ENCODE measurements at places on chromosomes 13 and 19. TPM values are rescaled to one million over a fixed set of nuclear protein-coding genes. Genes with fewer than 3 reads are reported as not detected.

The LSR gene
- total RNA-seq, result 64.7 TPM

The ZNF227 gene
- total RNA-seq, result 15.4 TPM

The ACP5 gene
- total RNA-seq, result 0.85 TPM

The ZIK1 gene
- total RNA-seq, result not detected

The PNMA8B gene
- not detected for total RNA-seq

The GPC6 gene
- total RNA-seq, result 4.8 TPM
